RWPE2 (cell line): ENCODE measurements at places on chromosomes 5 and 9.

GRCh38 chr9:92140074-92140753, 25.0 kb upstream of the SPTLC1 start:
- H3K27ac ChIP-seq: no peak overlapping the region
- DNase-seq: no peak
- no peak overlapping the region for H3K4me3 ChIP-seq
- H3K4me1 ChIP-seq: no peaks in the 10 kb centered on the region
- H3K27me3 ChIP-seq: no peaks in the 10 kb centered on the region

DNA sequence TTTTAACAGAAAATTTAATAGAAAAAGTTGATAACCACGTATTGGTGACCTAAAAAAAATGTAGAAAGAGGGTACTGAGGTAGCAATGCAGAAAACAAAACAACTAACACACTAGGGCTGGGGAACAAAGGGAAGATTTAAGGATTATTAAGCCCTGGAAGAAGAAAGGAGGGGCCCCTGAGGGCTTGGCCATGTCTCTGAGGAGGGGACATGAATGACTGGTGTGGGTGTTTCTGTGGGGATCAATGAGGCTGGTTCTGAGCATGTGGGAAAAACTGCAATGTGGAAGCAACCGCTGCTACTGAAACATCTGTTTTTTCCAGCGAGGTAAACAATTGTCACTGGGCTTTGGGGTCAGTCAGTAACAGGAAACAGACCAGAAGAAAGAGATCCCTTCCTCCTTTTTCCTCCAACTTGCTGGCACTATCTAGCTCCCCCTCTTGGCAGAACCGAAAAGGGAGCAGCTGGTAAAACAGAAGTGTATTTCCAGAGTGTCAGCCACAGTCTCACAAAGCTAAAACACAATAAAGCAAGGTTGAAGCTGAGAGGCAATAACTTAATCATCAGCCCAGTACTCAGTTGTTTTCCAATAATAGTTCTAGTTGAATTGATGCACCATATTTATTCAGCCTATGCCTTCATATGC, 48.3 kb downstream of the ATPSCKMT start:
- H3K4me3 ChIP-seq: no peak overlapping the region
- H3K27ac ChIP-seq: no peak overlapping the region
- DNase-seq: no peak
- no peaks in the 10 kb centered on the region for H3K27me3 ChIP-seq

DNA sequence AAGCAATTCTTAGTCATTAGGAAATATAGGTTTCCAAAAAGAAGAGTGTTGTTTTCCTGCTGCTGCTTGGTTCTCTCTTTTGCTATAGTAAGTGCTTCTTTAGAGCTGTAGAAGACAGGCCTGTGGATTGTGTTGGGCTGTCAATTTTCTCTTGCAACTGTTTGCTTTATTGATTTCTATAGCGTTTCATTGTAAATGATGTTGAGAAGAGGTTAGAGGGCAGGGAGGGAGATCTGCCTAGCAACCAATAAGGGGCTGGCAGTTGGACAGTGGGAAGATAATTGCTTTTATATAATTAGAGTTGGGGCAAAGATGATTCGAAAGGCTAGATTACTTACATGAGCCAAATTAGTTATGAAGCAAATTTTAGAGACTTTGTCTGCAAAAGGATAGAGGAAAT, 11.1 kb downstream of the UNC13B start:
- H3K27ac ChIP-seq: no peak overlapping the region
- H3K4me3 ChIP-seq: no peak overlapping the region

DNA sequence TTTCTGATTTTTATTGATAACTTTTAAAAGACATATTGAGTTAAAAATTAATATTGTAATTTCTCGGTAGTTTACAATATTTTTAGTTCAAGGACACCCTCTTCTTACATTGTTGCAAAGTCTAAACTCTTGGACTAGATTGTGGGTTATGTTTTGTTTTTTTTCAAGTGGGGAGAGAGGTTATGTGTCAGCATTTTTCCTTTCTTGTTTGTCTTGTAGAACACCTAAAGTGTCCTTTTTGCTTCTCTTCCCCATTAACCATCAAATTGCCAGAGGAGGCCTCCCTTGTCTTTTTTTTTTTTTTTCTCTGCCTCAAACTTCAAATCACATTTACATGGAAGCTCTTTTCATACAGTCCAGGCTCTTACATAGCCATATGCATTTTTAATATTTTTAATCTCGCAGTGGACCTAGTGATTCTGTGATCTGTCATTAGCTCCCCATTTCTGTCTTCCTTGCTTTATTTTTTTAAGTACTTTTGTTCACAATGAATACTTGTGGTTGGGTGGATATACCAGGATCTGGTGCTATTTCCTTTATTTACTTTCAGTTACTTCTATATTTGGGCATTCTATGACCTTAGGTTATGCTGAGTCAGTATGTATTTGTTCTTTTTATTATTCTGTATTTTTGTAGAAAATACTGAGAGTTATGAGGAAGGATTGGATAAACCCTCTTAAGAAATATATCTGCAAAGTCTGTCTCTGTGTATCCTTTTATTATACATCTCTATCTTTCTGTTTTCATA, 2280.6 kb upstream of the ACO1 start:
- no peaks in the 10 kb centered on the region for H3K36me3 ChIP-seq
- no peak overlapping the region for H3K4me3 ChIP-seq
- DNase-seq: no peak
- peaks cover 6% of the 10 kb centered on the region for H3K4me1 ChIP-seq
- H3K27ac ChIP-seq: no peak overlapping the region

DNA sequence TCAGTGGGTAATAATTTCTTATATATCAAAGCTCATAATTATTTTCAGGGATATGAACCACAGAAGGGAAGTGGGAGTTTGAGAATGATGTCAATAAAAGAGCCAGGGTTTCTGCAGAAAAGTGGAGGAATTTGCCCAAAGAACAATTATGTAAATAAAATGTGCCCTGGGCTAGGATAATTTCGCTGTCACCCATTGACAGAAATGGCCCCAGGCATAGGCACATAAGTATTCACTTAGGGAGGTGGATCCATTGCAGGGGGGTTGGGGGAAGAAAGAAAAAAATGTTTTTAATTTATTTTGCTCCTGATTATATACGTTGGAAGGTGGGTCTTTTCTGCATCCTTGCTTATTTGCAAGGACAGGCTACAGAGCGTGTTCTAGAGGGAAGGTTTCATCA, 135.1 kb upstream of the IRX2 start:
- H3K4me3 ChIP-seq: no peak overlapping the region
- no peaks in the 10 kb centered on the region for H3K36me3 ChIP-seq
- DNase-seq: no peak
- H3K4me1 ChIP-seq: no peaks in the 10 kb centered on the region
- no peaks in the 10 kb centered on the region for H3K27me3 ChIP-seq

DNA sequence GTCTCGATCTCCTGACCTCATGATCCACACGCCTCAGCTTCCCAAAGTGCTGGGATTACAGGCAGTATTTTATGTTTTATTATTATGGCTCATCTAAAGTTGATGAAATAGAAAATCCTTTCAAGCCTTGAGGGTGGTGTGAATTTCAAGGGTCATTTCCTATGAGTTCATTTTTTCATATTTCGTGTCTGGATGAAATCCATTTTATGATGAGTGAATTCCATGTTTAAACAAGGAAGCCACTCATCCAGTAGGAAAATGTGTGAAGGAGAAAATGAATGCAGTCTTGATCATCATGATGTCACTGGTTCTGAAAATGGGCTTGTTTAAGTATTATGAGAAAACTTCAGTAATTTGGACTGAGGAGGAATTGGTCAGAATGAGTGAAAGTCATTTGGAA, 74.6 kb upstream of the ZSWIM6 start:
- no peaks in the 10 kb centered on the region for H3K36me3 ChIP-seq
- no peak for DNase-seq
- peaks cover 5% of the 10 kb centered on the region for H3K4me1 ChIP-seq
- no peak overlapping the region for H3K27ac ChIP-seq
- H3K27me3 ChIP-seq: no peaks in the 10 kb centered on the region

- H3K27ac ChIP-seq: no peak overlapping the region
- no peaks in the 10 kb centered on the region for H3K27me3 ChIP-seq
- no peaks in the 10 kb centered on the region for H3K36me3 ChIP-seq
These were observed 30.9 kb upstream of the OSMR start for GRCh38 chr5:38814879-38815278.

DNA sequence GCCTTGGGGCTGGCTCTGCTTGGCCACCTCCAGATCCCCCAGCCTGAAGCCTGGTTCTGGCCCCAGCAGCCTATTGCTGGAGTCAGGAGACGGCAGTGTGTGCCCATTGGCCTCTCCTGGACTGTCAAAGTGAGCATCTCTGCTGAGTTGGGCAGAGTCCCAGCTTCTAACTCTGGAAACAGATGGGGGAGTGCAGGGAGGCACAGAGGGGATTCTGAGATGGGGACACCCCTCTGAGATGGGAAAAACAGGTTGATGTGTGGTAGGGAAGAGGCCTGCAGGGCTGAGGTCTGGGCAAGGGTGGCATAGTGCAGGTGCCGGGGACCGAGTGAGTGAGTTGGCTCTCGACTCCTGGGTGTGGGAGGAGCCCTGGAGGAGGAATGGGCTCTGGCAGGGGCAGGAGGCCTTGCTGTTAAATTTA, 27.5 kb downstream of the PHF2 start:
- no peak overlapping the region for H3K27ac ChIP-seq
- DNase-seq: no peak
- H3K4me1 ChIP-seq: no peaks in the 10 kb centered on the region

DNA sequence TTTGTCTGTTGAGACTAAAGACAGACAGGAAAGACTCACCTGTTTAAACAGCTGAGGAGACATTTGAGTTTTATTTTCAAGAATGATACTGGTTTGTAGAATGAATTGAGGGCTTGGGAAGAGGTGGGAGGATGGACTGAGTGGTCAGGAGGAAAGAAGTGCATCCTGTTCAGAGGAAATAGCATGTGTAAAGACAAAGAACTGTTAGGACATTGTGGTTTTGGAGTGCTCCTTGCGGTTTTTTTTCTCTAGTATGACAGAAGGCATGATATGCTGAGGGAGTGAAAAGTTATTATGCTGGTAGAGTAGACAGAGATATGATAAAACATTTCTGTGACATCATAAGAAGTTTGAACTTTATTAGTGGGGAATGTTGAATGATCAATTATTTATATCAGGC, 270.7 kb upstream of the ELAVL2 start:
- peaks cover 6% of the 10 kb centered on the region for H3K27me3 ChIP-seq
- no peak overlapping the region for H3K27ac ChIP-seq
- DNase-seq: no peak
- no peaks in the 10 kb centered on the region for H3K4me1 ChIP-seq

- no peaks in the 10 kb centered on the region for H3K36me3 ChIP-seq
- no peaks in the 10 kb centered on the region for H3K27me3 ChIP-seq
- no peak overlapping the region for H3K27ac ChIP-seq
- H3K4me1 ChIP-seq: peaks cover 6% of the 10 kb centered on the region
- no peak overlapping the region for H3K4me3 ChIP-seq
- no peak for DNase-seq
These were observed 2.2 kb upstream of the VPS13A start for GRCh38 chr9:77175151-77175550.

- H3K4me3 ChIP-seq: no peak overlapping the region
- no peaks in the 10 kb centered on the region for H3K4me1 ChIP-seq
- no peak for DNase-seq
- H3K36me3 ChIP-seq: peaks cover 3% of the 10 kb centered on the region; the same call in 1 of the 2 replicates
- H3K27ac ChIP-seq: no peak overlapping the region
These were observed 83.0 kb upstream of the GNA14 start for GRCh38 chr9:77731008-77731698.

GRCh38 chr9:89797937-89798455, 193.2 kb downstream of the GADD45G start:
- H3K4me1 ChIP-seq: no peaks in the 10 kb centered on the region
- no peak for DNase-seq
- H3K27me3 ChIP-seq: no peaks in the 10 kb centered on the region
- H3K27ac ChIP-seq: no peak overlapping the region
- H3K36me3 ChIP-seq: no peaks in the 10 kb centered on the region
- no peak overlapping the region for H3K4me3 ChIP-seq

GRCh38 chr5:153860195-153860886, 178.4 kb downstream of the FAM114A2 start:
- no peak overlapping the region for H3K4me3 ChIP-seq
- no peak overlapping the region for H3K27ac ChIP-seq
- no peaks in the 10 kb centered on the region for H3K27me3 ChIP-seq
- no peaks in the 10 kb centered on the region for H3K4me1 ChIP-seq
- H3K36me3 ChIP-seq: no peaks in the 10 kb centered on the region

DNA sequence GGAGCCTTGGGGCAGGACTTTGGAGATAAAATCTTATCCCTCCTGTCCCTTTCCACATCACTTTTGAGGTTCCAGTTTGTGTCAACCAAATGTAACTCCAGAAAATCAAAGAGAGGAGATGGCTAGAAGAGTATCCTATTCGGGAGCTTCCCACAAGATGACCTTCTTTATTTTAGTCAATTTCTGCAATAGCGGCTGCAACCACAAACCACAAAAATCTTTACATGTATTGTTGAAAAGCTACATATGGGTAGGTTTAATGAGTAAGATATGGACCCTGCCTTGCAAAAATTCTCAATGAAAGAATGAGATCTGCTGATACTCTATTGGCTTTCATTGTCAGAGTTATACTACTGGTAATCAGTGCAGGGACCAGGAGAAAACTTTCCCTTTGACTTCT, 92.2 kb upstream of the MAMDC2 start:
- H3K27me3 ChIP-seq: no peaks in the 10 kb centered on the region
- H3K4me1 ChIP-seq: peaks cover 10% of the 10 kb centered on the region
- H3K27ac ChIP-seq: no peak overlapping the region
- no peak for DNase-seq

DNA sequence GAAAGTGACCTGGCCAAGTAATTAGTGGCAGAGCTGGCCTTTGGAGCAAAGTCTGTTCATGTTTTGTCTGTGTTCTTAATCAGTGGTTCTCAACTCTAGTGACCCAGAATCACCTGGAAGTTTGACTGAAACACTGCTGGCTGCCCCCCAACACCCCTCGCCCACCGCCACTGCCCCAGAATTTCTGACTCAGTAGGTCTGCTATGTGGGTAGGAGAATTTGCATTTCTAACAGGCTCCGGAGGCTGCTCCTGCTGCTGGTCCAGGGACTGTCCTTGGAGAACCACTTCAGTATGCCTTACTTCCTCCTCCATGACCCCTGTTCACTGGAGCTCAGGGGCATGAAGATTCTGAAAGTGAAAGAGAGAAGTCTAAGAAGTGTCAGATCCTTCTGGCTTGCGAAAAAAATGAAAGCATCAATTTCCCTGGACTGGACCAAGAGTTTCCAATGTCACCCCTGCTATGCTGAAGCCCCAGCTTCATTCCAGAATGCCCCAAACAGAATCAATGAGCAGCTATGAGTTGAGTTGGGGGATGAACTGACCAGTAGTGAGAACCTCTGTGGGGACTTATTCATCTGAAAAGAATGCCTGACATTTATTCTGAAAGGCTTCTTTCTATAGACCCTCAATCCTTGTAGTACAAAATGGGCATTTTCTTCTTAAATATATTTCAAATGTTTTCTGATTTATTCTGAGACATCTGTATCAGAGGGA, 20.8 kb upstream of the COL15A1 start:
- no peak overlapping the region for H3K4me3 ChIP-seq
- DNase-seq: no peak
- no peak overlapping the region for H3K27ac ChIP-seq
- H3K27me3 ChIP-seq: no peaks in the 10 kb centered on the region
- no peaks in the 10 kb centered on the region for H3K36me3 ChIP-seq

DNA sequence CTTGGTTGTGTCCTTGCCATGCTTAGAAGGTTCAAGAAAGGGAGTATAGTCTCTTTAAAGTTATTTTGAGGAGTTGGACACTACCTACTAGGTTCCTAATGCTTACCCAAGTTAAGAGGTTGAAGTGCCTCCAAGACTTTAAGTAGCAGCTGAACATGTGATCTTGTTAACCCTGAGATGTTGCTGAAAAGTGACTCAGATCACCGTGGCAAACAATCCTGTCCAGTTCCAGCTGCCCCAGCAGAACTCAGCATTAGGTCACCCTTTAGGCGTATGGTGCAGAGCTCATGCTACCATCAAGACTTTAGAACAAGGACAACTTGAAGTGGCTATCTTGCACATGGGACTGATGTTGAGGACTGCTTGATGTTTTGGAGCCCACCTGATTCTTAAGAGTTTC, 22.5 kb downstream of the ZNF462 start:
- H3K36me3 ChIP-seq: peaks cover 2% of the 10 kb centered on the region; the same call in 1 of the 2 replicates
- no peaks in the 10 kb centered on the region for H3K27me3 ChIP-seq
- no peak overlapping the region for H3K4me3 ChIP-seq
- peaks cover 95% of the 10 kb centered on the region for H3K4me1 ChIP-seq
- H3K27ac ChIP-seq: peak overlapping the region; percentile 97
